ENCODE measurements at places on chromosomes 1 and 21. TPM values are rescaled to one million over a fixed set of nuclear protein-coding genes. Genes with fewer than 3 reads are reported as not detected.
A peak's percentile ranks its signal among the peaks of the same experiment; 100 is the strongest.

DNA sequence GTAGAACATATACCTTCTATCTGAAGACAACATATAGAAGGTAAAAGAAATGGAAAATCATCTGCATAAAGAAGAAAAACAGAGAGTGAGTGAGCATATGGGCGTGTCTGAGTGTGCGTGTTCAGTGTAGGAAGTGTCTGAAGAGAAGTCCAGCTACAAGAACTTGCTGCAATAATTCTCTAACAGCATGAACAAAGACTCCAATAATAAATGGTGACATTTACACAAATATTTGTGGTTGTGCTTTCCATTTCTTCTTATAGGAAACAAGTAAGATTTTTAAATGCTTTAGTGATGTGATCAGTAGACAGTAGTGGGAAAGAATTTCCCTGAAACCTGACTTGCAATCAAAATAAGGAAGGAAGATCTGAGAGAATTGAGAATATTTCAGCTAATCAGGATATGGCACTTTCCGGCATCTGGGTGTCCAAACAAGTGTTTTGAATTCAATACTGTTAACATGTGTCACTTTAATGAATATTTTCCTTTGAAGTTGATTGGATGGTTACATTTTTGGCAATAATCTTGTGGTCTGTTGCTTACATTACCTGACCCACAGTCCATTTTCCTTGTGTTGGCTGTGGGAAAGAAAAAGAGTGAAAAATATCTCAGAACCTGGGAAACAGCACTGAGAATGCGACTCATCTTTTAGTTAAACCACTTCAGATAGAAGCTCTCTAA is 154.0 kb downstream of the TGFB2 start:
- peak; percentile 27 for DNase-seq
- no peak overlapping the region for H3K27ac ChIP-seq
- no peaks in the 10 kb centered on the region for H3K27me3 ChIP-seq
- no peaks in the 10 kb centered on the region for H3K36me3 ChIP-seq
- peak overlapping the region; percentile 82 for H3K4me3 ChIP-seq

DNA sequence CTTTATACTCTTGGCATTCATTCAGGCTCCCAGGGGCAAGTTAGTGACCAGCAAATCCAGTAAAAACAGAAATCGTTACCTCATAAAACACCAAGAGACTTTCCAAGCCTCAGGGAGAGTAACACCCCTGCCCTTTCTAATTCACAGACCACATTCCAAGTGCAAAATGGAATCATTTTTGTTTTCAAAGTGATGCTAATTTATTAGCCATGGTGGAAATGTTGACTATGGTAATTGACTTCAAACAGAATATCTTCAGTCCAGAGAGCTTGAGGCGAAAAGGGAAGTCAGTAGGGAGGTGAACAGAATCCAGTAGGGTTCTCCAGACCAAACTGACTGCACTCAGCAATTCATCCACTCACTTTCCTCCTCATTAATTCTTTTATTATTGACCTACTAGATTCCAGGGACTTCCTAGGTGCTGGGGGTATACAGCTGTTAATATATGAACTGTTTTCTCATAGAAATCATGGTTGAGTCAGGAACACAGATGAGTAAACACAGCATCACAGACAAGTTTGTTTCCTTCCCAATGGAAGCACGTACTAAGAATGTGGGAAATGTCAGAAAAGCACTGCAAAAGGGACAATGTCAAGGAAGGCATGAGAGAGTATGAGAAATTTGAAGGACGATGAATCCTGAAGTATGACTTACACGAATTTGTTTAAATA is 388.5 kb upstream of the C1orf87 start:
- DNase-seq, result no peak
- no peak overlapping the region for H3K27ac ChIP-seq
- no peak overlapping the region for H3K4me3 ChIP-seq
- no peaks in the 10 kb centered on the region for H3K4me1 ChIP-seq
- H3K36me3 ChIP-seq, result no peaks in the 10 kb centered on the region

GRCh38 chr1:196774603-196775002 is at the start of gene CFHR3:
CFHR3 (plus strand) TSS chr1:196774840; CDS start chr1:196774887, 47 bp downstream.
- no peaks in the 10 kb centered on the region for H3K27me3 ChIP-seq
- no peaks in the 10 kb centered on the region for H3K36me3 ChIP-seq
- H3K4me3 ChIP-seq, result no peak within 1 kb of the TSS
- no peak within 1 kb of the TSS for H3K27ac ChIP-seq

GRCh38 chr1:161993576-161993975 is 30.1 kb downstream of the OLFML2B start:
- no peak for DNase-seq
- H3K4me1 ChIP-seq, result peaks cover 22% of the 10 kb centered on the region
- no peak overlapping the region for H3K27ac ChIP-seq
- H3K4me3 ChIP-seq, result no peak overlapping the region

GRCh38 chr1:119181218-119181617 is 40.8 kb upstream of the WARS2 start:
- no peak overlapping the region for H3K4me3 ChIP-seq
- no peaks in the 10 kb centered on the region for H3K27me3 ChIP-seq
- no peaks in the 10 kb centered on the region for H3K4me1 ChIP-seq
- peaks cover 12% of the 10 kb centered on the region for H3K36me3 ChIP-seq
- DNase-seq, result no peak

- no peak overlapping the region for H3K27ac ChIP-seq
- peaks cover 96% of the 10 kb centered on the region for H3K36me3 ChIP-seq
- no peaks in the 10 kb centered on the region for H3K27me3 ChIP-seq
- no peaks in the 10 kb centered on the region for H3K4me1 ChIP-seq
Measured at GRCh38 chr1:46705408-46705807, 13.5 kb downstream of the EFCAB14 start.

DNA sequence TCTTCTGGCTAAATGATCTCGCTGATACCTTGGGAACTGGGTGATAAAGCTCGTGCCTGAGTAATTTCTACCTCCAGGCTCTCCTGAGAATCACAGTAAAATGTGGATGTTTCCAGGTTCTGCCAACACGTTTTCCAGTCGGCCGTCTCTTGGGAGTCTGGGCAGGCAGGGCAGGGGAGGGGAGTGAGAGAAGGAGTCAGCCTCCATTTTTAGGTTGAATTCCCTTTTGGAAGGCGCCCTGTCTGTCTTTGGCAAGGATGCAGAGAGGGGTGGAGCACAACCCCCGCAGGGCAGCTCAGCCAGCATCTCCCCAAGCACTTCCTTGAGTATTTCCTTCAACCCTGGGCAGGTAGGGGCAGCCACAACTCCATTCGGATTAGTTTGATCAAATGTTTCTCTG is 15.5 kb upstream of the ACTRT2 start:
- H3K4me3 ChIP-seq, result no peak overlapping the region
- no peaks in the 10 kb centered on the region for H3K36me3 ChIP-seq
- H3K27me3 ChIP-seq, result no peaks in the 10 kb centered on the region
- DNase-seq, result no peak
- H3K27ac ChIP-seq, result no peak overlapping the region

GRCh38 chr21:32732544-32732943 is 4.7 kb upstream of the SYNJ1 start:
- no peak for DNase-seq
- H3K36me3 ChIP-seq, result peaks cover 54% of the 10 kb centered on the region
- H3K27ac ChIP-seq, result no peak overlapping the region
- no peak overlapping the region for H3K4me3 ChIP-seq
- no peaks in the 10 kb centered on the region for H3K27me3 ChIP-seq

DNA sequence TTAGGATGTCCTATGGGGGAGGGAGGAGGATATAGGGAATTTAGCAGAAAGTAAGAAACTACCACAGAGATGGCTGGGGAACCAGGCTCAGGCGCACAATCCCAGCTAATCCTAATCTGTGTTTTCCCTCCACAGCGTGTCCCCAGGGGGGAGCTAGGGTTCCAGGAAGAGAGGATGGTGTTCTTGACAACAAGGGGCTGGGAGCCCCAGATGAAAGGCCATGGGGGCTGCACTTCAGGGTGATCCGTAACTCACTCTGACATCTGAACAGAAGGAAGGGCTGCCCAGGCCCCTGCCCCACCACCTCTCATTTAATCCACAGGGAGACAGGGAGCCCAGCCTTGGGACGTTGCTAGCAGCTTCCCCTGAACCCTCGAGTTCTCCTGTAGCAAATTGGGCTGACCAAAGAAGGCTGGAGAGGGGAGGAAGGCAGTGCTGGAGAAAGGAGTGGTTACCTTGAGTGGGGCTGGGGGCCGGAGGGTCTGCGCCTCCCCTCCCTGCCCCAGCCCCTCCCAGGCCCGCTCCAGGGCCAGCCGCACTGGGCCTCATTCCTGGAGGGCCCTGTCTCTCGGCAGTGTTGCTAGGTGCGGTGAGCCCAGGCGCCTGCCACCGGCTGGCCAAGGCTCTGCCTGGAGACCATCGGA is 131.7 kb downstream of the TMEM53 start:
- H3K27me3 ChIP-seq, result no peaks in the 10 kb centered on the region
- peaks cover 16% of the 10 kb centered on the region for H3K4me1 ChIP-seq

GRCh38 chr1:235986869-235987268 is 78.0 kb downstream of the NID1 start:
- peak; percentile 32 for DNase-seq
- no peaks in the 10 kb centered on the region for H3K27me3 ChIP-seq
- H3K4me1 ChIP-seq, result peaks cover 22% of the 10 kb centered on the region
- H3K27ac ChIP-seq, result peak overlapping the region; percentile 39
- no peak overlapping the region for H3K4me3 ChIP-seq

- H3K27me3 ChIP-seq, result no peaks in the 10 kb centered on the region
- H3K36me3 ChIP-seq, result no peaks in the 10 kb centered on the region
- no peak for DNase-seq
- H3K4me3 ChIP-seq, result no peak overlapping the region
- H3K4me1 ChIP-seq, result peaks cover 19% of the 10 kb centered on the region
Measured at GRCh38 chr1:107529511-107530149, 388.8 kb downstream of the NTNG1 start.

GRCh38 chr1:87399264-87399663 is 70.6 kb downstream of the LMO4 start:
- H3K4me3 ChIP-seq, result no peak overlapping the region
- H3K4me1 ChIP-seq, result peaks cover 25% of the 10 kb centered on the region
- no peaks in the 10 kb centered on the region for H3K27me3 ChIP-seq
- H3K27ac ChIP-seq, result no peak overlapping the region
- no peak for DNase-seq

GRCh38 chr1:196535727-196536126 is 72.5 kb downstream of the KCNT2 start:
- H3K27me3 ChIP-seq, result no peaks in the 10 kb centered on the region
- H3K27ac ChIP-seq, result no peak overlapping the region
- no peak for DNase-seq
- H3K4me3 ChIP-seq, result no peak overlapping the region
- H3K4me1 ChIP-seq, result no peaks in the 10 kb centered on the region
- H3K36me3 ChIP-seq, result no peaks in the 10 kb centered on the region

GRCh38 chr1:165574295-165574694 is 30.5 kb downstream of the LRRC52 start:
- H3K36me3 ChIP-seq, result no peaks in the 10 kb centered on the region
- no peaks in the 10 kb centered on the region for H3K4me1 ChIP-seq
- peaks cover 42% of the 10 kb centered on the region for H3K27me3 ChIP-seq
- no peak overlapping the region for H3K4me3 ChIP-seq

DNA sequence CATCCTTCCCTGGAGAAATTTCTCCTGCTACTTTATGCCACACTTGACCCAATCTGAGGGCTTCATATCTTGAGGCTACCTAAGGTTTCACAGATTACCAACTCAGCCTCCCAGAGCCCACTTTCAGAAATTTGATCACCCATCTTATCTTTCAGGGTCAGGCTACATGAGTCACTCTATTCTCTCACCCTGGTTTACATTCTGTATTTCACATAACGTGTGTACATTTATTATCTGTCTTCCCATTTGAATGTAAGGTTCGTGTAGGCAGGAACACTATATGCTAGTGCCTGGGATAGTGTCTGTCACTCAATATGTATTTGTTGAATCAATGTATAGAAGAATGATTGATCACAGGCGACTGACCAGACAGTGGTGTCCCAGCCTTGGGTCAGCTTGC is 124.8 kb downstream of the UBE2U start:
- no peaks in the 10 kb centered on the region for H3K27me3 ChIP-seq
- no peaks in the 10 kb centered on the region for H3K36me3 ChIP-seq
- H3K4me1 ChIP-seq, result no peaks in the 10 kb centered on the region

- peaks cover 23% of the 10 kb centered on the region for H3K4me1 ChIP-seq
- no peaks in the 10 kb centered on the region for H3K27me3 ChIP-seq
- H3K36me3 ChIP-seq, result no peaks in the 10 kb centered on the region
- no peak for DNase-seq
- H3K4me3 ChIP-seq, result no peak overlapping the region
Measured at GRCh38 chr1:222772996-222773379, 36.0 kb downstream of the FAM177B start.

- peak; percentile 22 for DNase-seq
- H3K27ac ChIP-seq, result peak overlapping the region; percentile 23
- H3K36me3 ChIP-seq, result peaks cover 45% of the 10 kb centered on the region
- no peak overlapping the region for H3K4me3 ChIP-seq
Measured at GRCh38 chr1:11967028-11967547, 13.2 kb upstream of the MFN2 start.

GRCh38 chr1:77847621-77848080 is 40.8 kb upstream of the NEXN start:
- no peak for DNase-seq
- no peak overlapping the region for H3K4me3 ChIP-seq
- no peaks in the 10 kb centered on the region for H3K27me3 ChIP-seq
- H3K27ac ChIP-seq, result peak overlapping the region; percentile 47

DNA sequence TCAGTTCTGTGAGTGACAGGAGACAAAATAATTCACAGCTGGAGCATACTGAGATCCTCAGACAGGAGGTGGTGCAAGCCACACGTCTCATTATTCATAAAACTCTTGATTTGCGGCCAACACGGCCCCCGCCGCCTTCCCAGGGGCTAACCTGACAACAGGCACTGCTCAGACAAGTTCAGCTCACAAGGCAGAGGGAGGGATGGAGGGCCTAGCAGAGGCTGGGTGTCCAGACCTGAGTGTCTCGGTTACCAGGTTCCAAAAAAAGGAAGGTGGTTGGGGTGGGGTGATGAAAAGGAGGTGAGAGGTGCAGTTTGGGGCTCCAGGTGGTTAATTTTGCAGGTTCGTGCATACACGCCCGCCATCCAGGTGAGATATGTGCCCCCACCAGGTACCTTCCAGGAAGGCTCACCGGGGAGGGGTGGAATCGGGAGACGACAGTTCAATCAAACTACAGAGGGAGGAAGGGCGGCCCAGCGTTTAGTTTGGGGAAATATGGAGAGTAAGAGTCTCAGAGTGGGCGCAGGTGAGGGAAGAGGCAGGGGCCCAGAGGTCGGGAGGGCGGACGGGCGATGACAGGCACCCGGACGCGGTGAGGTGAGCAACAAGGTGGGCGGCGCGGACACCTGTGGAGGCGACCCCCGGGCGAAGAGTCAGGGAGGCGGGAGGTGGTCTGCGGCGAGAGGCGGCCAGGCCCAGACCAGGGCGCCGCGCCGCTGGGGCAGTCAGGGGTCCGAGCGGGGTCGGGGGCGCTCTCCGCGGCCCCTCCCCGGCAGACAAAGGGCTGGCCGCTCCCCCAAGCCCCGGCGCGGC is 629 bp downstream of the CTNNBIP1 start:
- H3K36me3 ChIP-seq, result no peaks in the 10 kb centered on the region
- H3K4me3 ChIP-seq, result peak overlapping the region; percentile 62
- no peaks in the 10 kb centered on the region for H3K27me3 ChIP-seq
- H3K4me1 ChIP-seq, result peaks cover 37% of the 10 kb centered on the region
- H3K27ac ChIP-seq, result peak overlapping the region; percentile 75

NBPF6 gene
- not detected for polyA plus RNA-seq

MYCL gene
- 24.8 TPM for polyA plus RNA-seq

SYNJ1 gene
- 4.0 TPM for polyA plus RNA-seq

TRPM2 gene
- 23.6 TPM for polyA plus RNA-seq

All from CD14-positive monocyte (primary cell).